Urinary bladder (tissue), 4 donors: ENCODE measurements at places on chromosomes 5 and 9. TPM values are rescaled to one million over a fixed set of nuclear protein-coding genes. Genes with fewer than 3 reads are reported as not detected.

OR1K1 gene
- total RNA-seq, result not detected

DIPK1B gene
- 10.8 TPM for total RNA-seq

SPINK5 gene
- 0.21 TPM for total RNA-seq

DNA sequence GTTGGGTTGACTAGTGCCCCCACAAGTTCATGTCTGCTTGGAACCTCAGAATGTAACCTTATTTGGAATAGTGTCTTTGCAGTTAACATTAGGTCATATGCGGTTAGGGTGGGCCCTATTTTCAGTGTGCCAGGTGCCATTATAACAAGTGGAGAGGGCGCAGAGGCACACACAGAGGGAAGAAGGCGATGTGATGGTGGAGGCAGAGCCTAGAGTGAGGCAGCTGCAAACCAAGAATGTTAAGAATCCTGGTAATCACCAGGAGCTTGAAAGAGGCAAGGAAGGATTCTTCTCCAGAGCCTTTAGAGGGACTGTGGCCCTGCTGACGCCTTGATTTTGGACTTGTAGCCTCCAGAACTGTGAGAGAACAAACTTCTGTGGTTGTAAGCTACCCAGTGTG, 10.9 kb downstream of the GPR107 start:
- DNase-seq, result no peak

RASGEF1C gene
- total RNA-seq, result 0.69 TPM
